Stimulated activated CD8-positive, alpha-beta memory T cell treated with anti-CD3 and anti-CD28 coated beads, Interleukin-4, amount 100 ng/mL, for 24 hours (primary cell): ENCODE measurements at places on chromosomes 3 and 15.

GRCh38 chr3:125967156-125967555, 1.8 kb upstream of the ROPN1B start:
- no peak for DNase-seq

GRCh38 chr3:28122227-28122626, 119.2 kb upstream of the CMC1 start:
- no peak for DNase-seq

- no peak for DNase-seq
These were observed 2.7 kb upstream of the LMAN1L start for GRCh38 chr15:74809956-74810355.

GRCh38 chr3:137770066-137770834, 6.1 kb downstream of the SOX14 start:
- DNase-seq, result no peak

DNA sequence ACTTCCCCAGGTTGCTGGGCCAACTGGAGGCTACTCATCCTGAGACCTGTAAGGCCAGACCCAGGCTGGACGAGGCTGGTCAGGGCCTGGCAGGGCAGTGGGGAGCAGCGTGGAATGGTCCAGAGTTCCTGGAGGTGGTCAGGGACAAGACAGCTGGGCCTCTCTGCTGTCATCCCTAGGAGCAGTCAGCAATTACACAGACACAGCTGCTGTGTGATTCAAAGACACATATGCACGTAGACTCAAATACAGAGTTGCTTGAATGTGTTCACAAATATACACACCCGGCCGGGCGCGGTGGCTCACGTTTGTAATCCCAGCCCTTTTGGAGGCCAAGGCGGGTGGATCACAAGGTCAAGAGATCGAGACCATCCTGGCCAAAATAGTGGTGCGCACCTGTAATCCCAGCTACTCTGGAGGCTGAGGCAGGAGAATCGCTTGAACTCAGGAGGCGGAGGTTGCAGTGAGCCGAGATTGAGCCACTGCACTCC, 1.5 kb upstream of the CD276 start:
- no peak for DNase-seq

GRCh38 chr3:172625404-172625803, 85.5 kb downstream of the NCEH1 start:
- no peak for DNase-seq

DNA sequence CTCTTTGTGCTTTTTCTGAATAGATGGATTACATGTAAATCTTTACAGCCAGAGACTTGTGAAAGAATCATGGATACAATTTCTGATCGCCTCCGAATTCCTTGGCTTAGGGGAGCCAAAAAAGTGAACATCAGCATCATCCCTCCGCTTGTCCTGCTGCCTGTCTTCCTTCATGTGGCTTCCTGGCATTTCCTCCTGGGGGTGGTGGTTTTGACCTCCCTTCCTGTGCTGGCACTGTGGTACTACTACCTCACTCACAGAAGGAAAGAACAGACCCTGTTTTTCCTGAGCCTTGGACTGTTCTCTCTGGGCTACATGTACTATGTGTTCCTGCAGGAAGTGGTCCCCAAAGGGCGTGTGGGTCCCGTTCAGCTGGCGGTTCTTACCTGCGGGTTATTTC, 5.9 kb downstream of the ZDHHC23 start:
- DNase-seq, result no peak

- DNase-seq, result no peak
These were observed 38.7 kb upstream of the CSPG5 start for GRCh38 chr3:47617086-47618010.

DNA sequence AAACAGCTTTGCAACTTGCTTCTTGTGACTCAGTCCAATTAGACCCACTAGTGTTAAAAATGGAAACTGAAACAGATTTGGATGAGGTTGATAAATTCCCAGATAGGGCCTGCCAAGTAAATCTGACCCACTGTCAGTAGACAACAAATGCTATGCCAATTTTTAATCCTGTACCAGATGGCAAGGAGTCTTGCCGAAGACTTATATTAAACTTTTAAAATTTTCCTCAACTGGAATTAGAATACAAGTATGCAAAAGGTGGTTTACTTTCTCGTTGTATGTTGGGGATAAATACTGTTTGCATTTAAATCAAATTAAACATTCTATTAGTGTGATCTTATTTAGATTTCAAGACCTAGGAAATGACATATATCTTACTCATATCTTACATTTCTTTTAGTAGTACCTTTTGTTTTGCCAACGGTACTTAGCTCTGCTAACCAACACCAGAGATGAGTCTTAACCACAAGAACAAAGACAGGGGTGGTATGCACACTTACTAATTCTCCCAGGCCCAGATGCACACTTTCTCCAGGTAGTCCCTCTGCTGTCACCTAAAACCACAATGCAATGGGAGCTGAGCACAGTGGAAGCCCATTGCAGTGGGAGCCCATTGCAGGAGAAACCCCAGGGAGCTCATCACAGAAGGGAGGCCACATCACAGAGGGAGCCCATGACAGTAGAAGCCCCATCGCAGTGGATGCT, 77.8 kb downstream of the WWTR1 start:
- no peak for DNase-seq

DNA sequence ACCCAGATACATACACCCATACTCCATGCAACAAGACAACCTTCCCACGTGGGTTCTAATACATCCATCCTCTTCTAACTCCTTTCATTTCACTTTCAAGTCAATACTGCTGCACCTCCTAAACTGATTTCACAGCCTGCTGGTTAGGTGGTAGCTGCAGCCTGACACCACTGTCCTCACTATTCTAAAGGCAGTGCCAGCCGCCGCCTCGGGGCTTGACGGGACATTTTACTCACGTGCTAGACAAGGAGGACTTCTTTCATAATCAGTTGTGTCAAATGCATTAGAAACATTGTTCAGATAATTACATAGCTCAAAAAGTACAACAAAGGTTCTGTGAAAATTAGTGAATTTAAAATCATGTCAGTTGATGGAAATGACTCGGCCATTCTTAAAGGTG, 6.3 kb downstream of the UROC1 start:
- no peak for DNase-seq

DNA sequence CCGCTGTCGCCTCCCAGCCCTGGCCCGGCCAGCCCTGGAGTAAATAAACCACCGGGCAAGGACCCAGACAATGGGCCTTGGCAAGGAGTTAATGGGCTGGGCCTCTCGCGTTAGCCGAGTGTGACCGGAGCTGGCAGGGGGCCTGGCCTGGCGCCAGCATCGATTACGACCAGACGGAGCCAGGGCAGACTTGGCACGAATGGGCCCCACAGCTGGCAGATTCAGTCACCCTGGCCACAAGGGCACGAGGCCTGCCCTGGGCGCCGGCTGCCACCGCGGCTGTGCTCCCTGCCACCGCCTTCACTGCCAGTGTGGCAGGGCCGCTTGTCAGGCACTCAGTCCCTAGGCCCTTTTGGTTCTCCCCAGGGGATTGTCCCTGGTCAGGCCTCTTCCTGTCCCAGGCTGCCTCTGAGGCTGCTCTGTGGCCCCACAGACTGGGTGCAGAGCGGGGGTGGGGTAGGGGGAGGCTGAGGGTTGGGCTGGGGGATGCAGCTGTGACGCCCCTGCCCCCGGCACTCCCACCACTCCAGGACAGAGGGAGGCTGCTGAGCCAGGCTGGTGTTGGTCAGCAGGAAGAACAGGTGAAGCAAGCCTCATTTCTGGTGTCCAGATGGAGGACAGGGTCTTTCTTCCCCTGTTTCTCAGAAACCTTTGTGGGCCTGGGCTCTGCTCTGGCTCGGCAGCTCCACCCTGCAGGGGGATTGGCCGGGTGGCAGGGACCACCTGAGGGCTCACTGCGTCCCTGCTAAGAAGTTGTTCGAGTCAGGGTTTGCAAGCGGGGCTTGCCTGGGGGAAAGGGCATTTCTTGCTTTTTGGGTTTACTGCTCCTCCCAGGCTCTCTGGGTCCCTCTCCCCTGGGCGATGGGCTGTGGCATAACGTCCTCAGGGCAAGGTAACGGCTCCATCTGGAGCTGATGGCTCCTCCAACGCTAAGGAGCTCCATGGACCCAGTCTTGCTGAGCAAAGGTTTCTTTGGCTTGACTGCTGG, 30.5 kb upstream of the SRP14 start:
- no peak for DNase-seq

DNA sequence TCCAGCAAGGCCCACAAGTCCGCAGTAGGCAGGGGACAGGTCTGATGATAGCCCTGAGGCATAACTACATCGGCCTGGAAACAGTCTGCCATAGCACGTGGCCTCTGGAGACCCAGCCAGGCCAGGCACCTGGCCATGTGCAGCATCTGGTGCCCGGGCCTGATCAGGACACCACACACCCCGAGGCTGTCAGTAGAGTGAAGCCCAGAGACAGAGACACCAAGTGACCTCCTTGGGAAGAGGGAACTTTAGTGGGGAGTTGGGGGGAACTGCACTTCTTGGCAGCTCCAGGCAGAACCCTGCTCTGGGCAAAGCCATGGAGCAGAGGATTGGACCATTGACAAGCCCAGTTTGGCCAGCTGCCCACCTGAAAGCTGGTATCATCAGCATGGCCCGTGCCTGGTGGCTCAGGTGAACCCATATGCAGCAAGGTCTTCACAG, 1.2 kb downstream of the SHISA5 start:
- DNase-seq, result no peak

- DNase-seq, result no peak
These were observed 135.8 kb downstream of the CHSY1 start for GRCh38 chr15:101115786-101116680.

- DNase-seq, result no peak
These were observed 108.5 kb upstream of the PFN2 start for GRCh38 chr3:150079029-150079739.

GRCh38 chr3:197355713-197356112, 57.3 kb upstream of the DLG1 start:
- no peak for DNase-seq

DNA sequence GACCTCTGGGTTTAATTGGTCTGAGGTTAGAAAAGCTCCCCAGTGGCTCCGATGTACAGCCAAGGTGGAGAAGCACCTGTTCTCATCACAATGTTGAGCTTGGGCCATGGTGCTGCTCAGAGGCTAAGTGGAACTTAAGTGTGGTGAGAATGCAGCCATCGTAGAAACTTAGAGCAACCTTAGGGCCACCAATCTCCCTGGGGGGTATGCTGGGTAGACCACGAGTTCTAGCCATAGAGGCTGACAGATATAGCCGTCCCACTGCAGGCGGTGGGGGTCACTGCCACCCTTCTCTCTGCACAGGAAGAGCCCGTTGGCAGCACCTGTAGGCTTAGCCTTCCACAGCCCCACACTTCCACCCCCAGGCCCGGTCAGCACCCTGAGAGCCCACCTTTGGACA, 38.0 kb downstream of the MGLL start:
- DNase-seq, result no peak

DNA sequence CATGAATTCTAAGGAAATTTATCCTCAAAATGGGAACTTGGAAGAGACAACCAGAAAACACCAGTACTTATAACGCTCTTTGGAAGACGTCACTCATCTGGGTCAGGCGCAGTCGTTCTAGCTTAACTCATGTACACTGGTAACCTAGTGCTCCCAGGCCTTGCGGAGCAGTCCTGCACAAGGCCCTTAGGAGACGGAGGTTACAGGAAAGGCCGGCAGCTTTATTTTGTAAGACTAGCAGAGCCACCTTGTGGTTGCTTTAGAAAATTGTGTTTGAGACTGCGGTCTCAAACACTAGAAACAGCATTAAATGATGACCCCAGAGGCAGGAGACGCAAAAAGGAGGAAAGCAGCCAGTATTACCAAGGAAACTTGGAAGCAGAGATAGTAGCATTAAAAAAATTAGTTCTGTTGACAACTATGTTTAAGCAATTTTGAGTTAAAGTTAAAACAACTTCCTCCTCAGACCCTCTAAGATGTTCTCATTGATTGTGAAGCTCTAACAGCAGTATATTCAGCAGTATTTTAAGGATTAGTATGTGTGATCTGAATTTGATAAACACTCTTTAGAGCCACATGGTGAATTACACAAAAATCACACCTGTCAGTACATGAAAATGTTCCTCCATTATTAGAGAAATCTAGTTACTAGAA, 141.9 kb upstream of the C2CD4B start:
- DNase-seq, result no peak

DNA sequence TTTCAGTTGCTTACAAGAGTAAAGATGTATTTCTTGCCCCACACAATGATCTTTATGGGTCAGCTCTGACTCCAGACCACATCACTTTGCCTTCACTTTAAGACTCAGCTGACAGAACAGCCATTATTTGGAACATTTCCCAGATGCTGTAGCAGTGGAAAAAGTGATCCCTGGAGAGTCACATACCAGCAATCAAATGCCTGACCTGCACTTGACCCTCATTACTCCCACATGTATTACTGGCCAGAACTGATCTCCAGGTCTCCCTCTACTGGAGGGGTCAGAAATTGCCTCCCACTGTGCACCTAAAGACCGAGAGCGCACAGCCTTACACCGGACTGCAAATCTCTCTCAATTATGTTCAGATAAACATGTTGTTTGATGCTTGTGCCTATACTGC, 88.6 kb upstream of the ZNF385D start:
- no peak for DNase-seq

DNA sequence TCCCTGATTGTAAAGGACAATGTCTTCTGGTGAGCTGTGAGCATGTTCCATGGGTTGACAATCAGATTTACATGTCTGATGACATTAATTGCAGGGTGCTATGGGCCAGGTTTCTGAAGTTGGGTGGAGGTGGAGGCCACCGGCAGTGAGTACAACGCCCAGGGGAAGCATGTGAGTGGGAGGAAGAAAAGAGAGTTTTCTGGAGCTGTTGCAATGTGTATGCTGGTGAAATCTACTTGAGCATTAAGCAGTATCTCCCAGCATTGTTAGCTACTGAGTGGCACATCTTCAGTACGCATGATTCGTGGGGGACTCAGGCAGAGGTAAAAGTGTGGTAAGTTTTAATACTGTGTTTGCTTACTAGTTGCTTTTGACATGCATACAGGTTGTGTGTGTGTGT, 26.6 kb downstream of the TMEM45A start:
- DNase-seq, result no peak

- DNase-seq, result no peak
These were observed 1.9 kb downstream of the KLHDC8B start for GRCh38 chr3:49173116-49173791.

- no peak for DNase-seq
These were observed 1150.6 kb downstream of the TBL1XR1 start for GRCh38 chr3:176046703-176047102.

- no peak for DNase-seq
These were observed 222.3 kb downstream of the ZMAT3 start for GRCh38 chr3:178849199-178849910.

DNA sequence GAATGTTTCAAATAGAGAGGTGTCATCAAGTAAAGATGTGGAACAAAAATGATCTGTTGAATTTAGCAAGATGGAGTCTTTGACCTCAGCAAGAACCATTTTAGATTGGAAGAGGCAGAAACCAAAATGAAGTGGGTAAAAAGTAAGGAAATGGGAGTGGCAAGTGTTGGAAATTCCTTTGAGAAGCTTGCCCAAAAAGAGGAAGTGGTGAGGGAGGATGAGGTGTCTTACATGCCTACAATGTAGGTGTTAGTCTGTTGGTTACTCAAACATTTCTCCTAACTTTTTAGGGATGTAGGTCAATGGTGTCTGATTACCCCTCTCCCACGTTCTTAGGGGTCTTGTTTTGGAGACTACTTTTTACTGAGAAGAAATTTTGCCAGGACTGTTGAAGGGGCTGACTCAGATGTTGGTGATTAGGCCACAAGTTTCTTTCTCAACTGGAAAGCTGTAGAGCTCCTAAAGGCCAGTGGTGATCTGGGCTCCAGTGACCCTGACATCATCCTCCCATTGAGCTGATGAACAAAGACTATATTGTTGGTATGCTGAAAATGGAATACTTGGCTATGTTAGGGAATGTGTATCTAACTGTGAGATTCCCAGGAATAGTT, 5.1 kb downstream of the PPP2R3A start:
- DNase-seq, result no peak
